ENCODE measurements at places on chromosomes 7 and 10.

GRCh38 chr10:100983868-100984671 lies 3.2 kb downstream of the MRPL43 start:
- DNase-seq = no peak

GRCh38 chr10:60654813-60655464 lies 123.3 kb upstream of the CDK1 start:
- DNase-seq = no peak

GRCh38 chr10:283916-284356 lies 148.7 kb downstream of the ZMYND11 start:
- no peak for DNase-seq

DNA sequence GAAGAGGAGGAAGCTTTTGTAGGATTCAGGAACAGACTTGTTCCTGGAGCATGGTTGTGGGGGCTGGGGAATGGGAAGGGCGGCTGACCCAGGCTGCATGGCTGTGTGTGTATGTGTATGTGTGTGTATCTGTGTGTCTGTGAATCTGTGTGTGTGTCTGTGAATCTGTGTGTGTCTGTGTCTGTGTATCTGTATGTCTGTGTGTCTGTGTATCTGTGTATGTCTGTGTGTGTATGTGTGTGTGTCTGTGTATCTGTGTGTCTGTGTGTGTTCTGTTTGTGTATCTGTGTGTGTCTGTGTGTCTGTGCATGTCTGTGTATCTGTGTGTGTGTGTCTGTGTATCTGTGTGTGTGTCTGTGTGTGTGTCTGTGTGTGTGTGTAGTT lies 6.6 kb upstream of the STX1A start:
- no peak for DNase-seq

DNA sequence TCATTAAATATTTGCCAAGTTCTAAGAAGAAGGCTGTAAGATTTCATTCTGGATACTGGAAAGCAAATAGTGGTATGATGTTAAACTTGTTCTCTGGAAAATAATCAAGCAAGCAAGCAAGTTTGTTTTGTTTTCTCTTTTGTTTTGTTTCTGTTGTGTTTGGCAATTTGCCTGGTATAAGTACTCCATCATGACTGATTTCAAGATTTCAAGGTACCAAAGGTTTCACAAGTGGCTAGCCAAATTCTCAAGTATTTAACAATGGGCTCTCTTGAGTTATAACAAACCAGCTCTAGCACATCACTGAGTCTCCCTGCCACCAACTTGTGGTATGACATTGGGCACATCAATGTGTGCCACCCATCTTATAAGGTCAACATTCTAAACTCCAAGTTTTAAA lies 151.7 kb upstream of the IGFBP3 start:
- no peak for DNase-seq

DNA sequence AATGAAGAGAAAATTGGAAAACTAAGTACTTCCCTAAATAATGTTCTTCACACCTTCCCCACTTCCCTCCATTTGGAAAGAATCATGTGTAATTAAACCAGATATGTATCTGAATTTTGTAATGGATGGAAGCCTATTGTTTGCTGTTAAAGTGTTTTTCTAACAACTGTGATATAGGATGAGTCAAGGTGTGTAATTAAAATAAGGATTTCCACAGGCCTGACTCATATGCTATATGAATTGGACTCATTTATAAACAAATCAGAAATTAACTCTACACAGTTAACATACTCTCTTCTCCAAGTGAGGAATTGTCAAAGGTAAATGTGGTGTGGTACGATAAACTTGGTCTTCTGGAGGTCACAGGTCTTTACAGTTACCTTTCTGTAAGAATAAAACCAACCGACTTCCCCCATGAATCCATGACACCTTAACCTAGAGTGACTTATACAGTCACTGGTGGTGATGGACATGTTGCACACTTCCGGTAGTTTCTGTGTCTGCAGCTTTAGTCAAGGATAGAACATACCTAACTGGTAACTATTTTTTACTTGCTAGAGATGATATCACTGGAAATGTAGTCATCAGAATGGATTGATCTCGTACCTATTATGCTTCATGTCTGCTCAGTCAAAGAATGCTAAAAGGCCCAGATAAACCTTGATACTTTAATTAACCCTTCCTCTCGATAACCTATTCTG lies 12.8 kb downstream of the PNLIPRP3 start:
- no peak for DNase-seq

GRCh38 chr10:132408367-132408781 lies 11.4 kb downstream of the PWWP2B start:
- DNase-seq = no peak

GRCh38 chr7:3367261-3367660 lies 66.2 kb downstream of the SDK1 start:
- no peak for DNase-seq

DNA sequence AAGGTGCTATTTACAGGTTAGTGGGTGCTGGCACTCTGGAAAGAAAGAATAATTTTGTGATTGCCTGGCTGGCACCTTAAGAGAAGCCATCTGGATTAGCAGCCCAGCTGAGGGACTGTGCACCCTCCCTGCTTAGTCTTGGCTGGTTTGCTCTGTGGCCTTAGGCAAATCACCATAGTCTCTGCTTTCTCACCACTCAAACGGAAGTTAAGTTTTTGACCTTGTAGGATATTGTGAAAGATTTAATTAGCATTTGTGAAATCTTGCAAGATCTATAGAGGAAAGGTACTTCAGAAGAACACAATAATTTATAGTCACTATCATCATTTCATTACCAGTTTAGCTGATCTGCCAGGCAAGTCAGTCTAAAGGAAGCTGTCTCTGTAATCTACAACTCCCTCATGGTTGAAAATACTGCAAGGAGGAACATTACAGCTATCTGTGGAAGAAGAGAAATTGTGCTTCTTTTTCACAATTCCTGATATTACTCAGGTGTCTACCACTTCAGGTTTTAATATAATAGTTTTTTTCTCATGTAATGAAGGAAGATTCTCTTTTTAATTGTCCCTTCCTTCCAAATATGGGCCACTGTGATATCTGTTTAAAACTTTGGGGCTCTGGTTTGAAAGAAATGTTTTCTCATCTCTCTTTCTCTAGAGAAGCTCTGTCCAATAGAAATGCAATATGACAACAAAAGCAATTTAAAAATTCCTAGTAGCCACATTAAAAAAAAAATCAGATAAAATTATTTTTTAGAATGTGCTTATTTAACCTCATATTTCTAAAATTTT lies 219.6 kb downstream of the PTEN start:
- no peak for DNase-seq

GRCh38 chr10:241451-241850 lies 106.2 kb downstream of the ZMYND11 start:
- no peak for DNase-seq

DNA sequence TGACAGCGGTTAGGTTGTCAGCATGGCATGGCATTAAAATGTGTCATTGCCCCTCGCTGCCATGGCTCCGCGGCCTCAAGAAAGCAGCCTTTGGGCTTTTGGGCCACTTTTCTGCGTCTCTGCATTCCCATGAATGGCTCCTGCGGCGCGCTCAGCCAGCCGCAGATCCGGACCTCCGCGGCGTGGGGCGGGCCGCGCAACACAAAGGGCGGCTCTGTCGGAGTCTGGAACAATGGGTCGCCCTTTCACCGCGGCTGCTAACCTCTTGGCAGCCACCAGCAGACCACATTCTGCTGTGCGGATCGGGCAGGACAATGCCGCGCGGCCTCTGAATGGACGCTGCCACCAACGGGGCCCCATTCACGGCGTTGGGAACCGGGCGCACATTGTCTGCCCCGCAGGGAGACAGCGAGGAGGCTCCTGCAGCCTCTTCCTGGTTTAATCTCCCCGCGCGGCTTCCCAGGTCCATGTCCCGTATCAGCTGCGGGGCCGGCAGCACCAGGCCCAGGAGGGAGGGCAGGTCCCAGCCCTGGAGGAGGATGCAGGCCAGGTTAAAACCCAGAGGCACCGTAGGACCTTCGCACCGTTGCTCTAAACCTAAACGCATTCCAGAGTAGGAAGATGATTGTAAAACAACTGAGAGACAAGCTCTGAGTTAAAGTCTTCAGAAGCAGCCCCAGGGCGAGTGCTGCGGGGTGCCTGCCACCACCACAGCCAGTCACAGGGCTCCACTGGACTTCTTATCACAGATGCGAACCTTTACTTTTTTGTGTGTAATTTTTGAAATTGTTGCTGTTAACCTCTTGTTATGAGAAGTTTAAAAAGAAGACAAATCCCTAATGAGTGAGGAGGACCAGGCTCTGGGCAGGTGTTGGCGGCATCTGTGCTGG lies 71.6 kb downstream of the NKX6-2 start:
- no peak for DNase-seq

DNA sequence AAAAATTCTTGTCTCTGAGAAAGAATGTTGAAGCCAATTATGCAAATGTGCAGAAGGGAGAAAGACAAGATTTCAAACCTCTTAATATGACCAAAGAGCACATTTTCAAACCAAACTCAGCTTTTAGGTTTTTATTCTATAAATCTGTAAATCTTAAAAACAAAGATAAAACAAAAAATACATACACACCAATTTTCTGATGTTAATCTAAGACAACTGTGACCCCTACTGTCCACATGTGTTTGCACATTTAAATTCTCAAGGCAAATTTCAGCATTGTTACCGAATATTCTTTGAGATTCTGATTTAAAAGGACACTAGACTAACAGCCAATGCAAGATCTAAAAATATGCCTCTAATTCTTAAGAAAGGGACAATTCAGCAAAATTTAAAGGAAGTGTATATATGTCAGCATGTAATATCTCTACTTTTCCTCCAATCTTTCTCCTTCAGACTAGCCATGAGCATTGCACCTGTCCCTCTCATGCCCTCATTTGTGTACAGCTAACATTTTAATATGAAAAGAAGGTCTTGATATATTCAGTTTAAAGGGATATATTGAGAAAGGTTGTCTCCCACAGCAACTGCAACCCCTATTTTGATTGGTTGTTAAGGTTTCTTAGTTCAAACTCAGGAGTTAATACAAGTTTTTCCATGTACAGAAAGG lies 417.9 kb downstream of the IPMK start:
- DNase-seq = no peak

DNA sequence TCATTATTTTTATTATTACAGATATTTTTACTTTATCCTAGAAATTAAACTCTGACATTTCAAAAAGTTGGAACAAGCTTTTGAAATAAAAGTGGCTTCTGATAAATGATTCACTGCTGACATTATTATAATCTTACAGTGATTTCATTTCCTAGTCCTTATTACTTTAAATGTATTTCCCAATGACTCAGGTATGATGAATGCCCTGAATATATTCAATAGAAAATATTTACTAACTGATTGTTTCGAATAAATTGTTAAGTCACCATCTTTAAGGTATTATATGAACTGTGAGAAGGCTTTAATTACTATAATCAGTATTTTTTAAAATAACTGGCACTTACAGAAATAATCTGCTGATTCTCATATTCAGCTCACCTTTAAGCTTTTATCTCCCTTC lies 21.6 kb downstream of the DKK1 start:
- no peak for DNase-seq

- DNase-seq = no peak
Observed at GRCh38 chr10:42898037-42898960, 115.7 kb downstream of the BMS1 start.

DNA sequence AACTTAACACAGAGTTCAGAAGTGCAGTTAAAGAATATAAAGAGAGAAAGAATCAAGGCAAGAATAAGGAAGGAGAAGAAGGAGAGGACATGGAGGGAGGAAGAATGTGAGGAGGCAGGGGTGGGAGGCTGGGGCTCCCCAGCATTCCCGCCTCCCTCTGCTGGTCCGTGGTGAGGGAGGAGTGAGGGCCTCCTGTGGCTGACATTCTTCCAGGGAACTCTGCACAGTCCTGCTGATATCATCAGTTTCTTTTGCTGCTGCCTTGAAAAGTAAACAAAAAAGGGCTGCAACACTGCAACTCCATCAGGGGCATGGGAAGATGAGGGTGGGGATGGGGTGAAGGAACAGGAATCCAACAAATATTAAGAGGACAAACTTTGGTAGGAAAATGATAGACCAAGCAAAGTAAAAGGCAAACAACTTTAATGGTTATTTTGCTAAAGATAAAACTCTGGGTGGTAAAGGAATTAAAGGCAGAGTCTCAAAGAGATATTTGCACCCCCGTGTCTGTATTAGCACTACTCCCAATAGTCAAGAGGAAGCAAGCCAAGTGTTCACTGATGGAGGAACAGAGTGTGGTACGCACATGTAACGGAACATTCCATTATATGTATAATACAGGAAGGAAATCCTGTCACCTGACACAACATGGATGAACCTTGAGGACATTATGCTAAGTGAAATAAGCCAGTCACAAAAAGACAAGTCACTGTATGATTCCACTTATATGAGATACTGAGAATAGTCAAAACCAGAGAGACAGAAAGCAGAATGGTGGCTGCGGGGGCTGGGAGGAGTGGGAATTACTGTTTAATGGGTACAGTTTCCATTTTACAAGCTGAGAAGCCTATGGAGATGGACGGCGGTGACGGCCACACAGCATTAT lies 8.0 kb upstream of the SPOCK2 start:
- DNase-seq = no peak

DNA sequence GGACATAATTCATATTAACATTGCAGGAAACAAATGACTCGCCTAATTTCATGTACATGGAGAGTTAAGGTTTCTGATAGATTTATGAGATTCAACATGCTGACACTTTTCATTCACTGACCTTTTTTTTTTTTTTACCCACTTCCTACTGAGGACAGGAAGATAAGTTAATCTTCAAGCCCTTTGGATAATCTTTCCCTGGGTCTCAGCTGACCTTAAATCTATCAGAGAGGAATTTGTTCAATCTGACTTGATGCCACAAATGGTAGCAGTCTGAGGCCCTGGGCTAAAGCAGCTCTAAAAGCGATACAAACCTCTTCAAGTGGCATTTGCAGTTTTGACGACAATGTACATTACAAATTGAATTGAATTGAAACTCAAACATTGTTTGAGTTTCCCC lies 493.3 kb upstream of the SORCS1 start:
- no peak for DNase-seq

- DNase-seq = no peak
Observed at GRCh38 chr10:108445746-108446145, 1281.2 kb upstream of the SORCS1 start.

DNA sequence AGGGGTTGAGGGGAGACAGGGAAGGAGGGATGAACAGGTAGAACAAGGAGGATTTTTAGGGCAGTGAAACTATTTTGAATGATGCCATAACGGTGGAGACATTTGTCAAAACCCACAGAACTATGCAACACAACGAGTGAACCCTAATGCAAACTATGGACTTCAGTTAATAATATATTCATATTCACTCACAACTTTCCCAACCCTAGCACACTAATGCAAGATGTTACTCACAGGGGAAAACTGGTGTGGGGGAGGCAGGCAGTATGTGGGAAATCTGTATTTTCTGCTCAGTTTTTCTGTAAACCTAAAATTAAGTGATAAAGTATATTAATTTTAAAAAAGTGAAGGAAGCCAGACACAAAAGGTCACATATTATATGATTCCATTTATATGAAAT lies 17.3 kb downstream of the GNA12 start:
- no peak for DNase-seq

GRCh38 chr10:110643653-110644597 lies at the start of gene RBM20:
Gene RBM20 (plus strand): TSS chr10:110644336. CDS start chr10:110644455, 119 bp downstream.
- DNase-seq = no peak

Measured in stimulated activated CD8-positive, alpha-beta memory T cell treated with anti-CD3 and anti-CD28 coated beads, Interleukin-15, amount 100 ng/mL, for 4 hours (primary cell).